Sciatic nerve (tissue), 2 donors: ENCODE measurements at places on chromosomes 7 and 10.

GRCh38 chr10:128461991-128462390 lies 335.8 kb upstream of the MKI67 start:
- no peak for DNase-seq

DNA sequence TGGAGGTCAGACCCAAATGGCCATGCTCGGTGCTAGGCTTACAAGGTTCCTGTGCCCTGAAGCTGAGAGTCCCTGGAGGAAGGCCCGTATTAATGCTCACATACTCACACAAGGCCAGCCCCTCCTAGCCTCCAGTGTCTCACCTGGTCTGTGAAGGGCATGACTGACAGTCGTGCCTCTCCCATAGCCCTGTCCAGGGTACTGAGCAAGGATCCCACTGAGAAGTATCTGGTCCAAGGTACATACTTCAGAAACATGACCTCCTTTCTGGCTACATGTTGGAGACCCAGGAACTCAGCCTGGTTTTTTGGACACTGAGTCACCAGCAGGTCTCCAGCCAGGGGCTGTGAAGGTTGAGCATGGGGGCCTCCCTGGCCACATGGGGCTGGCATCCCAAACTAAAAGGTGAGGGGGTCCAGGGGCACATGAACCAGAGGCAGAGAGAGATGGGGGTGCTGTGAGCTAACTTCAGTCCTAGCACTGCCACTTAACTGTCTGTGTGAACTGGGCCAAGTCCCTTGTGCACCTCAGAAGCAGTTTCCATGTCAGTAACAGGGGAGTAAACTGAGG lies 17.6 kb upstream of the RASGEF1A start:
- DNase-seq: no peak

- DNase-seq: no peak
Measured at GRCh38 chr7:95927756-95928155, 155.4 kb downstream of the DYNC1I1 start.

- no peak for DNase-seq
Measured at GRCh38 chr7:4065190-4065589, 616.9 kb upstream of the FOXK1 start.

GRCh38 chr7:24611130-24611529 lies 37.9 kb downstream of the PALS2 start:
- DNase-seq: no peak

DNA sequence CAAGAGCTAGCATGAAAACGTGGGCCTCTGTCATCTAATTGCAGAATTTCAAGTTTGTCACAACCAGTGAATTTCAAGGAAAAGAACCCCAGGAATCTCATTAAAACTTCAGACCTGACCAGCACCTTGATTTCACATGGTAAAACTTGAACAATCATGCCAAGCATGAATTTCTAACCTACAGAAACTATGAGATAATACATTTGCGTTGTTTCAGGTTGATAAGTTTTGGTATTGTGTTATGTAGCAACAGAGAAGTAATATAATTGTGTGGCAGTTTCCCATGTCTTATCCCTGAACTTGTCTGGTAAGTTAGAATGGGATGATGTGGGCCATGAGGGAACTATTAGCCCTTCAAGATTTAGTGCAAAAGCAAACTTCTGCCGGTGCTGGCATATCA lies 530.1 kb downstream of the ANKRD7 start:
- no peak for DNase-seq

DNA sequence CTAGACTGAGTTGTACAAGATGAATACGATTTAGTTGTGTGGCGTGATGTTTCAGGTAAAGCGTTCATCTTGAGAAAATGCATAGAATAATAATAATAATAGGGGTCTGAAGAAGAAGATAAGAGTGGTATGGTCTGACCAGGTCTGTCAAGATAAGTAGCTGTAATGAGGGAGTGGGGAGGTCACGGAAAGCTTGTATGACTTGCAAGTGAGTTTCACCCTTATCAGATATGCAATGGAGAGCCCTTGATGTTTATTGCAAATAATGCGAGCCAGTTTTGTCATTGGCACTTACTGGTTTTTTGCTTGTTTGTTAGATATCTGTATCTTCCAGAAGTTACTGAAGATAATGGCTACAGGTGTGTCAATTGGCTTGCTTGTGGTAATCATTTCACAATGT lies 611.5 kb downstream of the CNTNAP2 start:
- no peak for DNase-seq

GRCh38 chr7:132158166-132158565 lies 418.1 kb downstream of the PLXNA4 start:
- DNase-seq: no peak

- no peak for DNase-seq
Measured at GRCh38 chr7:149021725-149022062, 6.6 kb downstream of the PDIA4 start.

DNA sequence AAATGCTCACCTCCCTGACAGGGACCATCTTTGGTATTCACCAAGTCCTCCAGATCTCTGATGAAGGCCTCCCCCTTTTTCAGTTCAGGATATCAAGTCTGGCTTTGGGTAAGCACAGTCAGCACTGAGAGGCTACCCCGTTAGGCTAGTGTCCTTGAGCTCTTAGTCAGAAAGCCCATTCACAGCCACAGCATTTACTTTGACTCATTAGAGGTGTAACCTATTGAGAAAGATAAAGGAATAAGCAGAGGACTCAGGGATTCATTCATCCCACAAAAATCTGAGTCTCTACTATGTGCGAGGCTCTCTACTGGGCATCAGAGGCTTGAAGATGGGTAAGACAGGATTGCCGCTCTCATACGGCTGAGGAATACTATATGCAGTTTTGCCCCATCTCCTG lies 14.0 kb upstream of the RAMP3 start:
- DNase-seq: no peak

DNA sequence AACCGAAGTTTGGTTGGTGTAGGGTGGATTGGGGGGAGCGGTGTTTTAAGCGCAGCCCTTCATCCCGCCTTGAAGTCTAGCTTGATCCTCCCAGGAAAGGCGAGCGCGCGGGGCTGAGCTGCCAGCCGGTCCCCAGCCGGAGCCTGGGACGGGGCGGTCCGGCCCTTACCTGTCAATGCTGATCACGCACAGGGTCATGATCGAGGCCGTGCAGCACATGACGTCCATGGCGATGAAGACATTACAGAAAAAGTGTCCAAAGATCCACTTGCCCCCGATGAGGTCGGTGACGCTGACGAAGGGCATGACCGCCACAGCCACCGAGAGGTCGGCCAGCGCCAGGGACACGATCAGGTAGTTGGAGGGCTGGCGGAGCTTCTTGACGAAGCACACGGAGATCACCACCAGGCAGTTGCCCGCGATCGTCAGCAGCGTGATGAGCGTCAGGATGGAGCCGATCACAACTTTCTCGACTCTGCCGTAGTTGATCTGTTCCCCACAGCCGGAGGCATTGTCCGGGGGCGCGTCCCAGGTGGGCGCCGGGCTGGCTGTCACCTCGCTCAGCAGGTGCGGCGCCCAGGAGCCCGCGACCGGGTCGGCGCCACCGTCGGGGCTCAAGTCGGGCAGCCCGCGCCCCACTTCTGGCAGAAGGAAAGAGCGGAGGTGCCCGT lies 740 bp downstream of the HTR7 start:
- no peak for DNase-seq

DNA sequence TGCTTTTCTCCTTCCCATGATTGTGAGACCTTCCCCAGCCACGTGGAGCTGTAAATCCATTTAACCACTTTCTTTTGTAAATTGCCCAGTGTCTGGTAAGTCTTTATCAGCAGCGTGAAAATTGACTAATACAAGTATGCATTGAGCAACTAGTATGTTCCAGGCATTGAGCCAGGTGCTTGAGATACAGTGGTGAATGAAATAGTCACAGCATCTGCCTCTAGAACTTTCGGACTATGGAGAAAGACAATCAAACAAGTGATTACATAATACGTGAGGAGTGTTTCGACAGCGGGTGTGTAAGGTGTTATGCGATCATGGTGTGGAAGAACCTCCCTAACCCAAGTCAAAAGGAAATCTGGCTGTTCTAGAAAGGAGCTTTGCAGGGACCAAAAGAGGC lies 21.6 kb upstream of the NUP205 start:
- DNase-seq: no peak

DNA sequence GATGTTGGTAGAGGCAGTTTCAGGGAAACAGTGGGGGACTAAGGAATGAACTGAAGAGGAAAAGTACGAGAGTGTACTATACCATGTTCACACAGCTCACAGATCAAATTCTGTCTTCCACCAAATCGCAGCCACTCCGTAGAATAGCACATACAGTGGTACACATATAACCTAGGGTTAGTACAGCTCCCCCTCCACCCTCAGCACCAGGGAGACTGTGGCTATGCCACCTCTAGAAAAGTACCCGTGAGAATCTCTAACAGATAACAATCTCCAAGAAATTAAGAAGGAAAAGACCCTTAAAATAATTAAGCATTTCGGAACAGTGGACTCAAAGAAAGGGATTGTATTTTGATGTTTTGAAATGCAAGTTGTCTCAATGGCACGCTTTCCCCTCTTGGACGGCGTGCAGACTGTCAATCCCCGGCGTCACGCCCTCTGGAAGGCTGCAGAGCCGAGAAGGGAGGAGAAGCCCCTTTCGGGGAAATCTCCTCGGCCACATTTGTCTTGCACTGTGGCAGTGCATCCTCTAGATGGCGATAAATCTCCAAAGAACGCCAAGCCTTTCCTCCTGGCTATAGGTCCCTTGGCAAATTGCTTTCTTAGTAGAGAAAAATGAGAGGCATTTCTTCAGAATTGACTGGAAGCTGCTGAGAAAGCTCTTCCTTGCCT lies 345.0 kb downstream of the REEP3 start:
- DNase-seq: peak; percentile 64

- DNase-seq: no peak
Measured at GRCh38 chr10:86862786-86863483, 94.5 kb downstream of the MMRN2 start.

DNA sequence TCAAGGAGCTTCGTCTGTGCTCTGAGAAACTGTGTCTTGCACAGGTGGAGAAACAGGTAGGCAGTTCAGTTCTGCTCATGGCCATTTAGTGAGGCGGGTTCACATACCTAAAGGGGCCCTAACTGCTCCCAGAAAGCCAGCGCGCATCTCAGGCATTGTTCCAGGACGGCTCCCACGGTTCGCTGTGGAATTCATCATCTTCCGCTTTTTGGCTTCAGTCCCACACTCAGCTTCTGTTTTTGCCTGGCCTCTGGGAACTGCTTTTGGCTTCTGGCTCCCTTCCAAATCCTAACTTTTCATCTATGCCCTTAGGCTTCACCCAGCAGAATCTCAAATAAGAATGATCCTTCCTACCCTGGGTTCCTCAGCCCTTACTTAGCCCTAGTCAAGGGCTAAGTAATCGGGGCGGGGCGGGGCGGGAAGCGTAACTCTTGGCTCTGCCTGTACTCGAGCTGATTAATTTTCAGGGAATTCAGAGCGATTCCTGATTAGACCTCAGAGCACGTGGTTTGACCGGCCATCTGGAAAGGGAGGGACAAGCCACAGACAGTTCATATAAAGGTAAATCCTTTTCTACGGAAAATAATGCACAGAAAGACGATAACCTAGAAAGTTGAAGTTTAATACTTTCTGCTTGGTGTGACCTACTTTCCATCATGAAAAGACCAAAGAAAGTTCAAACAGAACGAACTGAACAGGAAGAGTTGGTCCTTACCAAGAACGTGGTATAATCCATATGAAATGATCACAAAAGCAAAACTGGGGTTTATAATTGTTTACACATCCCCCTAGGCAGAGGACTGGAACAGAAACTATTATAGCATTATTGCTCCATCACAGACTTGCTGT lies 105.7 kb downstream of the ST8SIA6 start:
- DNase-seq: peak; percentile 78

GRCh38 chr7:134289423-134289822 lies 27.3 kb downstream of the SLC35B4 start:
- DNase-seq: no peak

GRCh38 chr7:70701991-70702390 lies 430.0 kb upstream of the GALNT17 start:
- no peak for DNase-seq

- no peak for DNase-seq
Measured at GRCh38 chr7:73394422-73394821, 39.2 kb upstream of the FZD9 start.

GRCh38 chr7:117210908-117211307 lies 112.0 kb downstream of the WNT2 start:
- DNase-seq: no peak

GRCh38 chr7:16747102-16747501 lies 6.5 kb upstream of the TSPAN13 start:
- no peak for DNase-seq
